ENCODE measurements at places on chromosomes 6 and 20.

DNA sequence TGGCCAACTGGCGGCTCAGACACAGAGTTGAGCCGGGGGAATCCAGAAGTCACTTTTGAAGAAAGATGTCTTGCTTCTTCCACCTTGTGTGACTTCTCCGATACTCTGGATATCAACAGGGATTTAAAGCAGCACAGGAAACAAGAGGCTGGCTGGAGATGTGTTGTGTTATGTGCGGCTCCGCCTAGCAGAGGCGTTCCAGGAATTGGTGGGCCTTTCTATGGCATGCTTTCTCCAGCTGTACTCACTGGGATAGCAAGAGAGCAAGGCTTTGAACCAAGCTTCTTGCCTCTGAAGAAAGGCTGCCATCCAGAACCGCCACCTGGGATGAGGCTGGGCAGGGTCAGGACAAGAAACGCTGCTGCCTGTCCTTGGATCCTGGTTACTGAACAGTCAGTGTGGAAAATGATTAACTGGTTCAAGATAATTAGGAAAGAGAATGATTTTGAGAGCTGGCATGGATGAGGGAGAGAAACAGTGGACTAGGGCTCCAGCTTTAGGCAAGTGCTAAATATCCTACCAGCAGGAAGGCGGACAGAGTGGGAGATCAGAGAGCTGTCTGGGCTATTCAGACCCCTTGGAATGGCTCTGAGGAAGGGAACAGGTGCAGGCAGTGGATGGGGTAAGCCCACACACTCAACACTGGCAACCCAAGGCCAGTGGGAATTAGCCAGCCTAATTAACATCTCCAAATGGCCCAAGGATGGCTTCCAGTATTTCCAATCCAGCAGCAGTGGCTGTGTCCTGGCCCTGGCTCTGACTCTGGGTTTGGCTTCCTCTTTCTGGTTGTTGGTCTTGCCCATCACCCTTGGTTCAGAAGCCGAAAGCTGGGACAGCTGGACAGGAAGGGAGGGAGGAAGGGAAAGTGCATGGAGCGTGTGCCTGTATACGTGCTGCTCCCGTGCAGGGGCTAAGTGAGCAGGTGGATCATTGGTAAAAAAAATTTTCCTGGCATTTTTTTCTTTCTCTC is 31.9 kb downstream of the INSM1 start:
- no peaks in the 10 kb centered on the region for H3K4me1 ChIP-seq
- DNase-seq, result no peak
- no peaks in the 10 kb centered on the region for H3K27me3 ChIP-seq

DNA sequence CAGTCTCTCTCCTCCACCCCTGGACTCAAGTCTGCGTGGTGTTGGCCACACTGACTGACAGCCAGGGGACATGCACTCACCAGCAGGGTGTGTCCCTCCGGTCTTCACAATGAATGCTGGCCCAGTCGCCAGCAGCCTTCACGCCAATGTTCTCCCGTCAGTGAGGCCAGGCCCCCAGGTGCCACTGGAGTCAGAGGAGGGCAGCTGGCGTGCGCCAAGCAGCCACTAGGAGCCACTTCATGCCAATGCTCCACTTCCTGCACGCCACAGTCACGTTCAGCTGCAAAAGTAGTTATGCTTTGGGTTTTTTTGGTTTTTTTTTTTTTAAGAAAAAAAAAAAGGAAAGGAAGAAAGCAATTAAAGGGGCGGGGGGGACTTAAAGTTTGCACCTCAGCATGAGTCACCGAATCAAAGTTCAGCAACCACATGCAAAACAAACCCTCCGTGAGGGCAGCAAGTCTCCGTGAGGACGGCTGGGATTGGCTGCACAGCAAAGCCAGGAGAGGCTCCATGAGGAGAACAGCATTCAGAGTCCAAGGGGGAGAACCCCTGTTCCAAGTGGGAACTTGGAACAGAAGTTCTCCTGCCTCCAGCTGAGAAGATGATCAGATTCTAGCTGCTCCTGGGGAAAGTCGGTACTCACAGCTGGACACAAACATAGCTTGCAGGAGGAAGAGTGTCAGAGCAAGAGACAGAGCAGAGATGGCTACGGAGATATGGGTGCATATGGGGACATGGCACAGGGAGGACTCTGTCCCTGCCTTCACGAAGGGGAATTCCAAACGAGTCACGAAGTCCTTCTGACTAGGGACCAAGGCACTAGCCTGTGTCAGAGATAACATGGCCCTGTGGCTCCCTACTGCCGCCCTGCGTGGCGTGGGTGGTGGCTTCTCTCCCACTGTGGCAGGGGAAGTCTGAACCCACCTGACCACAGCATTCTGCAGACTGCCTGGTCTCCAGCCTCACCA is at the start of gene ZC3H12D:
Gene ZC3H12D (minus strand): TSS at position 282 of the 968 bp plus-strand sequence. CDS start 10,471 bp downstream, outside the sequence.
- peaks cover 40% of the 10 kb centered on the region for H3K4me1 ChIP-seq
- peak; percentile 79 for DNase-seq
- H3K27me3 ChIP-seq, result no peaks in the 10 kb centered on the region
- H3K36me3 ChIP-seq, result no peaks in the 10 kb centered on the region
- peak within 1 kb of the TSS; percentile 61 for H3K4me3 ChIP-seq

DNA sequence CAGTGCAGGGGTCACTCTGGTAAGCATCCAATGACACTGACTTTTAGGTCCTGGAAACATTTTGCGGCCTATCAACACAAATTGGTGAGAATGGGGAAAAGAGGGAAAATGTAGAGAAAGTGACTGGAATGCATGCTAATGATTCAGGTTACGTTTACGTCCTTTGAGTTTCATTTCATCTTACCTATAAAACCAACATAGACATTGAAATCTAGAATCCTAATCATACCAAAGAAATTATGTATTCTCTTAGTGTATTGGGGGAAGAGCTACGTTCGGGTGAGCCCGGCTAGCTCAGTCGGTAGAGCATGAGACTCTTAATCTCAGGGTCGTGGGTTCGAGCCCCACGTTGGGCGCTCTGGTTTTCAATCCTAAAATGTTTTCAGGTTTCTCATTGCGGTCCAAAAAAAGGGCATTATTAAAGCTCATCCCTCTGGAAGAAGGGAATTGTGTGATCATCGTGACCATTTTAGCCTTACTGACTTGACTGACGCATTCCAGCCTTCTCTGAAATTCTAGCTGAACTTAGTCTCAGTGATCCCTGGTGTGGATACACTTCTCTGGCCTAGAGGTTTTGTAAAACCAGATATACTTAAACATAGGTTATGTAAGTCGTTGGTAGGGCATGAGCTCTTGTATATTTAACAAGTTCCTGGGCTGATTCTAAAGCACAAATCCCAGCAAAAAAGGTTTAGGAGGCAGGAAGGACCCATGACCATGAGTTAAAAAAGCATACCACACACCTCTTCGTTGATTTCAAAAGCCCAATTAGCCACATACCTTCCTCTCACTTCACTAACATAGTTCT is 18.3 kb downstream of the HMGN4 start:
- H3K27me3 ChIP-seq, result no peaks in the 10 kb centered on the region
- H3K27ac ChIP-seq, result no peak overlapping the region
- peaks cover 3% of the 10 kb centered on the region for H3K4me1 ChIP-seq
- no peak overlapping the region for H3K4me3 ChIP-seq
- no peak for DNase-seq
- no peaks in the 10 kb centered on the region for H3K36me3 ChIP-seq

DNA sequence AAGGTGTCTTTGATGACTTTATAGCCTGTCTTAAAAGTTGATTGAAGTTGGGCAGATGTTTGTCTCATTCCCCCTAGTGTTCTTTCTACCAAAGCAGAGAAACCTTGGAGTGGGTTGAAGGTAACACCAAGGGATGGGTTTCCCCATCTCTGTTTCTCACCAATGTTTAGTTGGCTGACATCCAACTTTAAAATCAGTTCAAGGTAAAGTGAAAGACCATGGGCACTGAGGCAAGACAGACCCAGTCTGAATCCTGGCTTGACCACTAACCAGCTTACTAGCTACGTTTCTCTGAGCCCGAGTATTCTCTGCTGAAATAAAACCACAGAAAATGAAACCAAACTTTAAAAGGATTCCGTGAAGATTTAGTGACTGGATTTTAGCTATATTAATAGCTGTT is 258.9 kb downstream of the KIF16B start:
- H3K27ac ChIP-seq, result no peak overlapping the region
- H3K4me1 ChIP-seq, result no peaks in the 10 kb centered on the region
- H3K27me3 ChIP-seq, result no peaks in the 10 kb centered on the region
- no peak for DNase-seq
- H3K4me3 ChIP-seq, result no peak overlapping the region
- no peaks in the 10 kb centered on the region for H3K36me3 ChIP-seq

DNA sequence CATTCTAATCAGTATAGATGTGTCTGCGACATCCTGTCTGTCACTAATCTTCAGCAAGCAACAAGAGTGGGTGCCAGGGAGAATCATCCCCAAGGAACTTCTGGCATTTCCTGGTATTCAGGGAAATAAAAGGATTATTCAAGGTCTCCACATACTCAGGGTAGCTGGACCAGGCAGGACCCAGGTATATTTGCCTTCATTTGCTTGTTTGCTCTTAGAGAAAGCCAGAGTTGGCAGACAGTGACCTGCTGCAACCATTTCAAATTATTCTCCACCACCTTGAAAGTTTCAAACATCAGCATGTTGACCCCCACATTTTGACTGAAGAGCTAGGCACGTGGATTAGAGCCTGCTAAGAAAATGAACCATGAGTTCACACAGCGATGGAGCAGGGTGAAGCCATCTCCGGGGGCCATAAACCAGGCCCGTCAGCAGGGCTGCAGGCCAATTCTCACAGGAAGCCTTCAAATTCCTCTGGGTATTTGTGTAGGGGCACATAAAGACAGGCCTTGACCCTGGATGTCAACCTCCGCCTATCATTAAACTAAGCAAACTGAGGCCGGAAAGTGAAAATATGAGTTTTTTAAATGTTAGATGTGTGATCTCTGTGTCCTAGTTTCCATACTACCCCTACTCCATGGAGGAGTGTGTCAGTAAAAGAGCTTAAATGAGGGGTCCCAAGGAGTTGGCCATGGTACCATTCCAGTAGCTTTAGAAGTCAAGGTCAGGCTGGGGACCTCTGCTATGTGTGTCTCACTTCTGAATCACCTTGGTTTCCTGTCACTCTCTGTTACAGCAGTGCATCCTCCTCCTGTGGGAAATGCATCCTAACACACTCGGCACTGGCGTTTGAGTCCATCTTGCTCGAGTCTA is 32.9 kb downstream of the TRAM2 start:
- no peak overlapping the region for H3K4me3 ChIP-seq
- H3K27me3 ChIP-seq, result no peaks in the 10 kb centered on the region
- H3K4me1 ChIP-seq, result no peaks in the 10 kb centered on the region
- no peaks in the 10 kb centered on the region for H3K36me3 ChIP-seq
- no peak overlapping the region for H3K27ac ChIP-seq
- DNase-seq, result no peak

DNA sequence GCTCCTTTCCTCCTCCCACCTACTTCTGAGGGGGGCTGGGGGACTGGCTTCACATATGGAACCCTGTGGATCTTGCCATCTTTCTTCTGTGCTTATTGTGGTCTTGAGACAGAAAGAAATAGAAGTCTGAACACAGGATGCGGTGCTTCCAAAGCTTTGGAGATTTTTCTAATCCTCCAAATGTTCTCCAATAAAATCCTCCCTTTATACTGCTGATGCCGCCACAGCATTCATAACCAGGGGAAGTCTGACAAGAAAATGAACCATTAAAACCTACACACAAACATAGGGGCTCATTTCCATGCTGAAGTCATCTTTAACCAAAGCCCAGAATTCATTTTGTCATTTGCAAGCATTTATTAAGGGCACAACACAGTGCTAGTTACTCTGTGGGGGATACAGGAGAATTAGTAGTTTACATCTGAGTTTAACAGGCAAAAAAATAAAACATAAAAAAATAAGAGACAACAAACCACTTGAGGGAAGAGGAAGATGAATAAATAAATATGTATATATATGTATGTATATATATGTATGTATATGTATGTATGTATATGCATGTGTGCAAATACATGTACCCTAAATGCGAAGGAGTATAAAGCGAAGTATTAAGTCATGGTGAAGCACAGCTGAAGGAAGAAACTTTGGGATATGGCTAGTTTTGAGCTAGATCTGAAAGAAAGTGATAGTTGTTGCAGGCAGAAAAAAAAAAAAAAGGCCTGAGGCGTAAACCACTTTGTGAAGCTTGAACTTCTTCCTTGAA is 5.9 kb upstream of the PTPRK start:
- no peak overlapping the region for H3K4me3 ChIP-seq
- H3K4me1 ChIP-seq, result no peaks in the 10 kb centered on the region
- H3K27ac ChIP-seq, result no peak overlapping the region
- peaks cover 4% of the 10 kb centered on the region for H3K27me3 ChIP-seq
- no peaks in the 10 kb centered on the region for H3K36me3 ChIP-seq
